HS-5 (cell line): ENCODE measurements at places on chromosomes 13 and 19.
A peak's percentile ranks its signal among the peaks of the same experiment; 100 is the strongest.

GRCh38 chr19:42095814-42096230 is 19.9 kb downstream of the ZNF574 start:
- DNase-seq, result no peak

GRCh38 chr13:99028890-99029289 is 51.0 kb upstream of the DOCK9 start:
- DNase-seq, result no peak

GRCh38 chr13:68736961-68737360 is 1370.7 kb upstream of the ATXN8OS start:
- DNase-seq, result no peak

DNA sequence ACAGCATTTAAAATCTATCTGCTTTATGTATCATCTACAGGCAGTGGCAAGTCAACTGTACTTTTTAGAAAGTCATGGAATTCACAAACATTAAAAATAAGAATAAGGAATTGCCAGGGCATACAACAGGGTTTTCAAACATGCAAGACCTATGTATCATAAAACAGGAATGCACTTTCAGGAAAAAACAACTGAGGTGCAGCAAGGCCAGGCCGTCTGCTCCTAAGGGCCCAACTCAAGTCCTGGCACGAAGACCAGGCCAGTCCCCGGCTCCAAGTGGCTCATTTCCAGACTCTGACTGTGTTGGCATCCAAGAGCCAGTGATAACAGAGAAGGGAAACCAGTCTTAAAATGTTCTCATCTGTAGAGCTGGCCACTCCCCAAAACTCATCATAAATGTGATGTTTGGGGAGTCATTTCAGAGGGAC is 7.1 kb downstream of the RFX2 start:
- DNase-seq, result peak; percentile 79

- DNase-seq, result no peak
Measured at GRCh38 chr13:25179832-25180774, 8.0 kb upstream of the AMER2 start.

GRCh38 chr13:95209109-95209508 is 92.1 kb downstream of the ABCC4 start:
- no peak for DNase-seq

- no peak for DNase-seq
Measured at GRCh38 chr19:17686592-17687024, 1.5 kb downstream of the UNC13A start.

GRCh38 chr13:76086729-76087128 is 450.6 kb downstream of the LMO7 start:
- no peak for DNase-seq

- DNase-seq, result no peak
Measured at GRCh38 chr13:101230271-101230890, 185.9 kb downstream of the NALCN start.

DNA sequence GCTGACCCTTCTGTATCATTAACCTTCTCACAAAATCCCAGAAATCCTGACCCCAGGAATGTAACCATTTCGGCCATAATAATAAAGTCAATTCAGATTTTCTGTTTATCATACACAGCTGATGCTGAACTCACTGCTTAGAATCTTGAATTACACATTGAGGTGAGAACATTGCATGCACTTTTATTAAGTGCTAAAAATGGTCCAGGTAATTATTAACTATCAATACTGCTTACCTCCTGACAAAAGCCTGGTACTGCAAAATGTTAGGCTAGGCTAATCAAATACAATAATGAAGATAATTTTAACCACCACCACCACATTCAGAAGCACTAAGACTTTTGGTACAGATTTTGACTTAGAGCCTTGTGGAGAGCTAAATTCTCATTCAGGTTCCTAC is 36.1 kb downstream of the KLF12 start:
- DNase-seq, result no peak

DNA sequence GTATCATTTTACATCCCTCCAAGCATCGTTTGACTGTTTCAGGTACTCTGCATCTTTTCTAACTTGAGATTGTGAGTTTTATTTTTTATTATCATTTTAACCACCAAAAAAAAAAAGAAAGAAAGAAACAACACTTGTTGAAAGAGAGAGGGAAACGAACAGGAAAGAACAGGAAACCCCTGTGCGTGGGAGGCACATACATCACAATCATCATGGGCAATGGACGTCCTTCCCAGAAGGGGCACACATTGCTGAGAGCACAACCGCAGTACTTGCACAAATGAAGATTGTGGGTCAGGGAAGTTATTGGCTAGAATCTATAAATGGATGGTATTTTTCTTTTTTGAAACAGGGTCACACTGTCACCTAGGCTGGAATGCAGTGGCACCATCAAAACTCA is 1.7 kb downstream of the CLC start:
- DNase-seq, result no peak

- DNase-seq, result no peak
Measured at GRCh38 chr19:18346091-18346490, 5.7 kb downstream of the PGPEP1 start.
